RPMI7951 (cell line): ENCODE measurements at places on chromosomes 11 and 22. TPM values are rescaled to one million over a fixed set of nuclear protein-coding genes. Genes with fewer than 3 reads are reported as not detected.

GLB1L2 gene
- 0.24 TPM in 1 of 2 replicates, not detected in the other for total RNA-seq

C22orf42 gene
- not detected in 2 replicates for total RNA-seq

TNNI2 gene
- total RNA-seq: 0.48 TPM in 1 of 2 replicates, not detected in the other

DHCR7 gene
- 24.1 and 24.4 TPM in 2 replicates for total RNA-seq

NXPE1 gene
- total RNA-seq: not detected in 2 replicates

C22orf15 gene
- not detected in 2 replicates for total RNA-seq

- peak; percentile 78 for DNase-seq
These were observed at the start of gene RAC2 for GRCh38 chr22:37244114-37244921. Gene RAC2 (minus strand): TSS chr22:37244269. CDS start chr22:37244148, 121 bp downstream.

DNA sequence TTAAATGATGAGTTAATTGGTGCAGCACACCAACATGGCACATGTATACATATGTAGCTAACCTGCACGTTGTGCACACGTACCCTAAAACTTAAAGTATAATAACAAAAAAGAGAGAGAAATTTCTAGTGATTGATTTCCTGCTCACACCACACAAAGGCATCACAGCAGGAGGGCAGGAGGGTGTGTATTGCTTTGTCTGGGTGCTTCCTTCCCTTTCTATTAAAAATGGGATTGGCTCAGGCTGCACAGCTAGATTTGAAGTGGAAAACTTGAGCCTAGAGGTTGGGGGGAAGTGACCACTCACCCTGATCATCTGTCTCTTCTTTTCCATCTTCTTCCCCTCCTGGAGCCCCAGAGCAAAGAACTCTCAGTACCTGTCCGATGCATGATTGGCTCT, 944 bp upstream of the SCGB1D2 start:
- DNase-seq: no peak

KCNK4 gene
- not detected in 2 replicates for total RNA-seq

ASRGL1 gene
- 1.9 TPM in 2 replicates for total RNA-seq

- DNase-seq: peak; percentile 12
These were observed 79.4 kb downstream of the ATM start for GRCh38 chr11:108302121-108302785.

OR52I2 gene
- total RNA-seq: not detected in 2 replicates

GRCh38 chr11:116928102-116928777, 90.8 kb upstream of the APOA1 start:
- no peak for DNase-seq

MISFA gene
- 0.60 TPM in 1 of 2 replicates, not detected in the other for total RNA-seq

- DNase-seq: no peak
These were observed 44.9 kb downstream of the CSF2RB start for GRCh38 chr22:36958366-36958765.

- DNase-seq: no peak
These were observed 58.2 kb downstream of the SERGEF start for GRCh38 chr11:17954395-17955252.

DNA sequence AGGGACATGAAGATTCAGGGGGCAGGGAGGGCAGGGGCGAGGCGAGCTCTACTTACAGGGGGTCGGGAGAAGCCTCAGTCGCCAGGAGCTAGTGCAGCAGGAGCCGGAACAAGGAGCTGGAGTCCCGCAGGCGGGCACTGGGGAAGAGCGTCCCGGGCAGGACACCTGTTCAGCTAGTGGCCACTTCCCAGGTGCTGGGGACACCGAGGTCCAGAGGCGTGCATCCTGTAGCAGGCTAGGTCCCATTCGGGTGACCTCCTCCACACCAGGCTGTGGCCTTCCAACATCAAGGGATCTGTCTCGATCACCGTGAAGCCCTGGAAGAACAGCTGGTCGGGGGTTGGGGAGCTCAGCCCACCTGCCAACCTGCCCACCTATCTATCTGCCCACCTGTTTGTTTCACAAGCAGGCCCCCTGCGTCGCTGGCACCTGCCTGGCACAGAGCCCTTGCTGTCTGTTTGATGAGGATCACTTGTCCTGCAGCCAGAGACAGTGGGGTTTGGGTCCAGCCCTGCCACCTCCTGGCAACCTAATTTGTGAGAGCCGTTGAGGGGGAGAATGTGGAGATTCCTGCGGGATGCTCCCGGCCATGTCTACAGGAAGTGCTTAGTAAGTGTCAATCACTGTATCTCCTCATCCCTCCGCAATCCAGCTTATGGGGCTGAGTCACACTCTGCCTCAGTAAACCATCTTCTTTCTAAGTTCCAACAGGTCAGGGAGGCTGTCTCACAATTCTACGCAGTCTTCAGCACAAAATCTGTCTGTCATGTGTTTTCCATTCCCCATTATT, 940.9 kb downstream of the BRD1 start:
- no peak for DNase-seq

GRCh38 chr11:119683783-119684182, 45.2 kb downstream of the NECTIN1 start:
- DNase-seq: no peak

- no peak for DNase-seq
These were observed 17.8 kb upstream of the CCDC179 start for GRCh38 chr11:22878039-22878438.

OSBP2 gene
- 4.3 and 5.9 TPM in 2 replicates for total RNA-seq

DSCAML1 gene
- total RNA-seq: not detected in 2 replicates

DNA sequence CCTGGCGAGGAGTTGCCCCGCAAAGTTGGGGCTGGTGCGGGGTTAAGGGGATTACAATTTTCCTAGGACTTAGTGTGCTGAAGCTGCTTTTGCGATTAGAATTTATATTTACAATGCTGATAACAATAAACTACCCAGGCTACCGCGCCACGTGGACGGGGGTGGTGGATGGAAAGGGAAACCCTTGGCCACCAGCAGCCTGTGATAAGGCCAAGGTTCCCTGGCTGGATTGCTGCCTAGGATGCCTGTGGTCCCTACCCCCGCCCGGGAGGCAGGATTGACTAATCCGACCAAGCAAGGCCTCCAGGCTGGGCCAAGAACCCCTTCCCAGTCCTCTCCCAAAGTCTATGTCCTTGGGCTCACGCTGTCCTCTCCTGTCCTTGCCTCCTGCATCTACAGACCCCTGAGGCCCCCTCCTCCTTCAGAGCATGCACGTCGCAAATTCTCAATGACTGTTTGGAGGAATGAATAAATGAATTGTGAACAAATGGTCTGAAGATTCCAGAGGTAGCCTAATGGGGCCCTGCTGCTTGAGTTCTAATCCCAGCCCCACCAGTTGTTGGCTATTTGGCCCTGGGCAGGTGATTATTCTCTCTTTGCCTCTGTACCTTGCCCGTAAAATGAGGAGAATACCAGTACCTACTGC, 7.6 kb upstream of the CHKA start:
- peak; percentile 49 for DNase-seq

OR11H1 gene
- total RNA-seq: not detected in 2 replicates

IL17REL gene
- total RNA-seq: not detected in 2 replicates

GRCh38 chr11:69394869-69395246, 86.6 kb upstream of the LINC01488 start:
- DNase-seq: no peak

APOBEC3F gene
- total RNA-seq: 7.9 and 8.9 TPM in 2 replicates

- DNase-seq: no peak
These were observed 18.3 kb downstream of the AMPD3 start for GRCh38 chr11:10473371-10473770.

DNA sequence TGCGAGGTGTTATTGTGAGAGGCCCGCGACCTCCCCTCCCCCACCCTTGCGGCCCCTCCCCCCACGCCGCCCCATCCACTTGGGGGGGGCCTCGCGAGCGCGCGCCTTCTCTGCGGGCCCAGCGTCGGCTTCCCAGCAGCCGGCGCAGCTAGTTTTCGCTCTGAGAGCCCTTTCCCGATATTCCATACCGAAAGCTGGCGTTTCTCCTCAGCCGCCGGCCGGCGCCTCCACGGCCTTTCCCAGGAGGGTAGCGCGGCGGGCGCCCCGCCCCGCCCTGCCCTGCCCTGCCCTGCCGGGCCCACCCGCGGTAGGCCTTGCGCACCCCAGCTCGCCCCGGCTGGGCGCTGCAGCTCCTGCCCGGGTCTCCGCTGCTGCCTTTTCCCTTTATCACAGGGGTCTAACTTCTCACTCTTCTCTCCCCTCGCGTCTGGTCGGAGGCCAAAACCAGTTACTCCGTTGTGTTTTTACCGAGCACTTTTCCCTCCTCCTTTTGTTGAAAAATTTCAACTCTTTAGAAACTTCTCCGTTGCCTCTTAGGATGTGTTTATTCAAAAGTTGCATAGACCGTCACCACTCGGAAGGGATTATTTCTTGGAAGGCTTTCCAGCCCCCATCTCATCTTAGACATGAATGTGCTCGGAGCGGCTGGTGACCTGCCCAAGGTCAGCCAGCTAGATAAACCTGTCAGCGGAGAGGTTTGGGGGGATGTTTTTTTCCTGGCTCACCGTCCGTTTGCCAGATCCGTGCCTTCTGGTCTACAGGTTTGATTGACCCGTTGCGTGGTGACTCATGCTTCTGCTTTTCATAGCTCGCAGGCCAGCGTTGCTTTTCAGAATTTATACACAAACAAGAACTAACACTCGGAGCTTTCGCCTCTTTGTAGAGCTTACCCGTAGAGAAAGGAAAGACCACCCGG, 648 bp downstream of the PAFAH1B2 start:
- DNase-seq: peak; percentile 74

GRM5 gene
- under 0.01 TPM in 1 of 2 replicates, not detected in the other for total RNA-seq

GRCh38 chr11:102763440-102763839, 17.0 kb downstream of the MMP10 start:
- DNase-seq: no peak

DNA sequence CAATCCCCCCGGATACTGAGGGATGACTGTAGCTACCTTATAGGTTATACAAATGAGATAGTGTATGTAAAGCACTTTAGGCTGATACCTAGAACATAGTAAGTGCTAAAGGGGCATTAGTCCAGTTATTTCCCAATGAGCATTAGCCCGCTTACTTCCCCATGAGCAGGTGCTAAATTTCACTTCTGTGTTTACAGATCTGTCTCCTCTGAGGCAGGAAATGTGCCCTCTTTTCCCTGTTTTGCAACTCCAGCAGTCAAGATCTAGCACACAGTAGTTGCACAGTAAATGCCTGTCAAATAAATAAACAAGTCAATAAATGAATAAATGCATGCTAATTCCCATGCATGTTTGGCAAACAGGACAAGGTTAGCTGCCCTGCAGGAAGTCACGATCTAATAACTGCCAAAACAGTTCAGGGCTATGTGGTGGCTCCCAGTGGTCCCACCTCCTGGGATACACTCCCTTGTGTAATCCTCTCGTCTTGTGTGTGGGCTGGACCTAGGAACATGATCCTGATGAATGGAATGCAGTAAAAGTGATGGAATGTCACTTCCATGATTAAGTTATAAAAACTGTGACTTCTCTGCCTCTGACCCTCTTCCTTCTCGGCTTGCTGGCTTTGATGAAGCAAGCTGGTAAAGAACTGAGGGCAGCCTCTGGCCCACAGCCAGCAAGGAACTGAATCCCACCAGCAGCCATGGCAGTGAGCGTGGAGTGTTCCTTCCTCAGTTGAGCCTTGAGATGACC, 459.0 kb downstream of the SOX6 start:
- DNase-seq: no peak

- DNase-seq: no peak
These were observed 15.8 kb upstream of the ELFN2 start for GRCh38 chr22:37443086-37443485.

DNA sequence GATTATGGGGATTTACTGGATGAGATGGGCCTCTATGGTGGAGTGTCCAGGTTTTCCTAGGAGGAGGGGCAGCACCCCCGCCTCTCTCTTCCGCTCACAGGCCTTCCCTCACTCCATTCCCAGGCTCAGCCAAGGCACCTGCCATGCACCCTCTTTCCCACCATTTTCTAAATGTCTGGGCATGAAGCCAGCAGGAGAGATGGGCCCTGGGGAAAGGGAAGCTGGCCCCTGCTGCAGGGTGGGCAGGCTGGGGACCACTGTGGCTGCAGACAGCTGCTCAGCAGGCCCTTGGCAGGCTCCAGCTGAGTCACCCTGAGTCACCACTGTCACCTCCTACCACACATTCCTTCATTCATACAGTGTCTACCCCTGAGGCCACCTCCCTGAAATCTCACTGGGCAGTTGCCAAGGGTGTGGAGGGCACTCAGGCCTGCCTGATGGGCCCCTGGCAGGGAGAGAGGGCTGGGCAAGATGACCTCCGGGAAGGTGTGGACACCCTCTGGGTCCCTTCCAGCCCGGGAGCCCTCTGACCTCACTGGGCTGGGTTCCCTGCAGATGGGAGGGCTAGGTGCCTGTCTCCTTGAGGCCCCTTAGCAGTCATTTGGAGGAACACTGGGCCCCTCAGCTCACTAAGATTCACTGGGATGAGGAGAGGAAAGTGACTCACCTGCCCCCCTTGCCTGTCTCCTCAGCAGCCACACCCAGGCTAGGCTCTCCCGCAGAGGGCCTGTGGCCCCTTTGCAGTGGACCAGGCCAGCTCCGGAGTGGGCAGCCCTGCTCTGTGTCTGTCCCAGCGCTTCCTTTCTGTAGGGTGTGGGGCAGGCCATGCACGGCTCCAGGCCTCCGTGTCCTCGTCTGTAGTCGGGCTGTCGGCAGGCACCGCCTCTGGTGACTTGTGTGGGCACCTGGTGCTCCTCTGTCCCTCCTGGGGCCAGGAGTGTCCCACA, 7.8 kb downstream of the MYEOV start:
- peak; percentile 100 for DNase-seq

FAR1 gene
- total RNA-seq: 39.0 and 44.7 TPM in 2 replicates

- no peak for DNase-seq
These were observed 793.3 kb downstream of the CNTN5 start for GRCh38 chr11:99814021-99814420.

DNA sequence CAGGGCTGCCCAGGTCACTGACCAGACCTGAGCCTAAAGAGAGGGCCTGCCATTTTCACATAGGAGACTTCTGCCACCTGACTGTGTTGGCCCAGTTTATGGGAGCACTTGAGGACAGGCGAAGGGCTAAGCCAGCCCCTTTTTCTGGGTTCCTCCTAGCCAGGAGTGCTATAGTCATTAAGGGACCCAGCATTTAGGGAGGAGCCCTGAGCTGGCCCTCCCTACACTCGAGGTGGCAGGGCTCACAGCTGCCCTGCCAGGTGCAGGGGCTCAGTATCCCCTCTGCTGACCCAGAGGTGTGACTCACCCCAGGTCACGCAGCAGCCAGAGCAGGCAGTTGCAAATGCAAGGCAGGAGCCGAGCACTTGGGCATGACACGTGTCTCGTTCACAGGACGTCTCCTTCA, 86.3 kb upstream of the CRYBB3 start:
- DNase-seq: peak; percentile 13

OR52N4 gene
- not detected in 2 replicates for total RNA-seq

DNA sequence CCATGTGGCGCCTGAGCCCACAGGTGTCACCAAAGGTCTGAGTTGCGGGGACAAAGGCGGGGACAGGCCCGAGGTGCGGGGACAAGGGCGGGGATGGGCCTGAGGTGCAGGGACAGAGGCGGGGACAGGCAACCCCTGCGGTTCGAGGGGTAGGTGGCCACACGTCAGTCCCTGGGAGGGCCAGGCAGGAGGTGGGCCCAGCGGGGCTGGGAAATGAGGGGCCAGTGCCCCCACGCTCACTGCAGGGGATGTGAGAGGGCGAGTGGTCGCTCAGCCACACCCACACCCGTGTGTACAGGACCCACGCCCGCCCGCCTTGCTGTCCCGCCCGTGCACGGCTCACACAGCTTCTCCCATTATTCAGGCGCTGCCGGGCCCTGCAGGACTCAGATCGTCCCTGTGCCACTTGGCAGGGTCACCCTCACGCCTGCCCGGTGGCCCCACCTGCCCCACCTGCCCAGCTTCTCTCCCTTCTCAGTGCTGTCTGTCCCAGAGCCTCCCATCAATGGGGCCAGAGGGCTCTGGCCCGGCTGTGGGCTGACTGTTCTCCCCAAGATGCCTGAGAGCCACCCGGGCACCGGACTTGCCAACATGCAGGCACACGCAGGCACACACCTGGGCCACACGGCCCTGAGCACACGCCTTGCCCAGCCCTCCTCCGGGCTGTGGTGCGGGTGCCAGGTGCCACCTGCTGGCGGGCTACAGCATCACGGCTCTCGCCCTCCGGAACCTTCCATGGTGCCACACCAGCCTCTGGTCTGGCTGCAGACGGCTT, 14.2 kb upstream of the MUC6 start:
- peak; percentile 53 for DNase-seq

GRCh38 chr11:41795004-41795403, 335.6 kb upstream of the LRRC4C start:
- no peak for DNase-seq
